Small intestine (tissue), 16 donors: ENCODE measurements at places on chromosomes 16 and 17. TPM values are rescaled to one million over a fixed set of nuclear protein-coding genes. Genes with fewer than 3 reads are reported as not detected.
A peak's percentile ranks its signal among the peaks of the same experiment; 100 is the strongest.

DNA sequence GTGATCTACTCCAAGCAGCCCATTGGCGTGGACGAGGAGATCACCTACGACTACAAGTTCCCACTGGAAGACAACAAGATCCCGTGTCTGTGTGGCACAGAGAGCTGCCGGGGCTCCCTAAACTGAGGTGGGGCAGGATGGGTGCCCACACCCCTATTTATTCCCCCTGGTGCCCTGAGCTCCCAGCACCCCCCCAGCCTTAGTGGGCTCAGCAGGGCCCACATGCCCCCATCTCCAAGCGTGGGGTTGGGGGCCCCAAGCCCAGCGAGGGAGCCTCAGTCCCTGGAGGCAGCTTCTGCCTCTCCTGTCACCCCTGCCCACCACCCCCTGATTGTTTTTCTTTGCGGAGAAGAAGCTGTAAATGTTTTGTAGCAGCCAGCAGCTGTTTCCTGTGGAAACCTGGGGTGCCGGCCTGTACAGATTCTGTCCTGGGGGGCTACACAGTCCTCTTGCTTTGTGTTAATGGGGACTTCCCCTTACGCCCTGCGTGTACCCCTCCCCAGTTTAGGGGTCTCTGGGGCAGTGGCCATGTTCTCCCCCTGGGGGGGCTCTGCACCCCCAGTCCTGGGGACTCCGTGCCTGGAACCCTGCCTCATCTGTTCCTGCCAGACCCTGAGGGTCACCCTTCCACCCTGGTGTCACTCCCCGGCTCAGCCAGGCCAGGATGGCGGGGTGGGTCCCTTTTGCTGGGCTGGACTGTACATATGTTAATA is 953 bp upstream of the HSD3B7 start:
- H3K4me1 ChIP-seq: no peaks in the 10 kb centered on the region
- no peak overlapping the region for H3K4me3 ChIP-seq
- no peaks in the 10 kb centered on the region for H3K27me3 ChIP-seq
- peaks cover 9% of the 10 kb centered on the region for H3K36me3 ChIP-seq
- no peak for DNase-seq

DNA sequence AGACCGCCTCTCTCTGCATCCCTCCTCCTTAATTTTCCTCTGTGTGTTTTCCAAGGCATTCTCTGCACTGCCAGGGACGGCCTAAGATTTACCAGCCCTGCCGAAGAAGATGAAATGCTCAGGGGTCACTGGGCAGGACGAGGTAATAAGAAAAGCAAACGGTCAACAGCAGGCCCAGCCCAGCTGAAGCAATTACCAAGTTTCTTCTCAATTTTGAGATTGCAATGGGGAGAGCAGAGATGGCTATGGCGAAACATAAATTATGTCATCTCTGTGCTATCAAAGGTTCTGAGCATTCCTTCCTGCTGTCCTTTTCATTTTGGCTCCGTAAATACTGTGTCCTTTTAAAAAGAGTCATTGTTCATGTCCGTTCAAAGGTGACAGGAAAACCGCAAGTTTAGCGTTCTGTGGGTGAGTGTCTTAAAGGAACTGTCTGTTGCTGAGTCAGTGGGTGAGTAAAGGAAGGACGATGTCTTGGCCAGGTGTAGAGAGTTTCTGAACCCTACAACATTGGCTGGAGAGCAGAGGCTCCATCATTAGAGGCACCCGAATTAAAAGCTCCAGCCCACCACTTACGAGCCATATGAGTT is 753.9 kb upstream of the EEF2KMT start:
- H3K4me1 ChIP-seq: no peaks in the 10 kb centered on the region
- H3K27me3 ChIP-seq: no peaks in the 10 kb centered on the region
- H3K36me3 ChIP-seq: no peaks in the 10 kb centered on the region
- no peak for DNase-seq
- H3K4me3 ChIP-seq: no peak overlapping the region

- H3K27me3 ChIP-seq: no peaks in the 10 kb centered on the region
- no peak overlapping the region for H3K4me3 ChIP-seq
- no peaks in the 10 kb centered on the region for H3K36me3 ChIP-seq
- no peak overlapping the region for H3K27ac ChIP-seq
- H3K4me1 ChIP-seq: no peaks in the 10 kb centered on the region
These were observed 196.3 kb downstream of the IRF8 start for GRCh38 chr16:86095131-86095752.

DNA sequence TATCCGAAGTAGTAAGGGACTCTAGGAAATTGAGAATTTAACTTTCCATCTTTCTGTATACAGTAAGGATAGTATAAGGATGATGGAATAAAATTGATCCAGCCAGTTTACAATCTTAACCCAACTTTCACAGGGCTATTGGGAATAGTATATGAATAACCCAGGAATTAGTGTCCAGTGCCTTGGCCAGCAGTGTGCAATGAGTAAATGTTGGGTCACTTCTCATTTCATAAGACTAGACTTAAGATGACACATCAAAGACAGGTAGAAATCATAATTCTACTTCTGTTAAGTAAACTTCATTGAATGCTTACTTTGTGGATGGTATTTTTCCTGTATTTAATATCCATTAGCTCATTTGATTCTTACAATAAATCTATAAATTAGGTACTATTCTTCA is 949.6 kb upstream of the GOT2 start:
- DNase-seq: no peak
- no peak overlapping the region for H3K4me3 ChIP-seq
- no peaks in the 10 kb centered on the region for H3K36me3 ChIP-seq

- H3K36me3 ChIP-seq: no peaks in the 10 kb centered on the region
- peak overlapping the region; percentile 50 for H3K27ac ChIP-seq
- DNase-seq: peak; percentile 69
- H3K4me1 ChIP-seq: peaks cover 55% of the 10 kb centered on the region
These were observed 8.2 kb downstream of the PLCD3 start for GRCh38 chr17:45123930-45124796.

CALCOCO2 gene
- polyA plus RNA-seq: 87.4 TPM

KRTAP2-3 gene
- polyA plus RNA-seq: not detected

TXNL4B gene
- 11.3 TPM for polyA plus RNA-seq

HCRT gene
- not detected for polyA plus RNA-seq
